Hippocampal formation (tissue), 2 donors: ENCODE measurements at places on chromosomes 3 and 15.

GRCh38 chr3:153038367-153038766 is 123.7 kb upstream of the RAP2B start:
- no peak for DNase-seq

DNA sequence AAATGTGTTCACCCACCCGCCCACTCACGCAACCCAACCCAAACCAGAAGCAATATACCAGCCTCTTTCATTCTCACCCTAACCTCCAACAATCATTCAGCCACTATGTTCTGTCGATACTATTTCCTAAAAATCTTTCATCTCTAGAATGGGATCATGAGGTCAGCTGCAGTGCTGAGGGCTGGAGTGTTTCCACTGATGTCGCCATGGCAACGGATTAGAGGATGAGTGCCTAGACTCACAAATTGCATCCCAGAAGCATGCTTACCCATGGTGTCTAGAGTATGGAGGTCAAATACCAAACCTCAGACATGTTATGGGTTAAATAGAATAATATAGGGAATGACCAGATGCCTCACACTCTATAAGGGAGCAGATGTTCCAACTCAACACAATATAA is 138.5 kb downstream of the GABRB3 start:
- DNase-seq: no peak

DNA sequence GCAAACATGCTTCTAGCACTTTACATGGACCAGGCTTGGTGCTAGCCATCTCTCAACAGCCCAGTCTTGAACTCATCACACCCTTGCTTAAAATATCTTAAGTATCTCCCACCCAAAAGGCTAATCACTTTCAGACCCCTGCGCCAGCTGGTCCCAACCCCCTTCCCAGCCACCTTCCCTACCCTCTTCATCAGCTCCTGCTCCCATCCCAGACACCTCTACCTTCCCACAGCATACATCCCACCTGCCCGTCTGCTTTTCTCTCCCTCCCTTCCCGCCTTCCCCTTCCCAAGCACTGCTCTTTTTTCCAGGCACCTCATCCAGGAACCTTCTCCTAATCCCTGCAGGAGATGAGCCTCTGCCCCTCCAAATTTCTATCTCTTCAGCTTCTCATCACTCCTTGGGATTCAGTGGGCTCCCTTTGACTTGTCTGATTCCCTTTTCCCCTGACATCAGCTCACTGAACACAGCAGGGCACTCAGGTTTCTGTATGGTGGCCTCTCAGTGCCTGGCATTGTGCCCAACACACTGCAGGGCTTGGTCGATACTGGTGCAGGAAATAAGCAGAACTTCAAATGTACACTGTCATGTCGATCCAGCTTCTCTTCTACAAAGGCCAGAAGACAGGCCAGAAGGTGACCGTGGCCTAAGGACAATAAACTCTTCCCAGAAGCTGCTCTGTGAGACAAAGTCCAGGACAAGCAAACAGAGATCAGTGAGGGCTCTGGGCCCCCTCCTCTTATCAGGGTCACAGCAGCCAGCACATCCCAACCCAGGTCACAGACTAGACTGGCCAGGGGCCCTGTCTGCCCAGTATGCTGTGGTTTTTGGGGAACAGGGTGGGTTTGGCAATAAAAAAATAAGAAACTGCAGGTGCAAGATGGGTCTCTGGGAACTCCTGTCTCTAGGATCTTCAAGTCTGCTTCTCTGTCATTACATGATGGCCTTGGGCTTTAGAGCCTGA is 2.2 kb upstream of the ITIH1 start:
- no peak for DNase-seq

DNA sequence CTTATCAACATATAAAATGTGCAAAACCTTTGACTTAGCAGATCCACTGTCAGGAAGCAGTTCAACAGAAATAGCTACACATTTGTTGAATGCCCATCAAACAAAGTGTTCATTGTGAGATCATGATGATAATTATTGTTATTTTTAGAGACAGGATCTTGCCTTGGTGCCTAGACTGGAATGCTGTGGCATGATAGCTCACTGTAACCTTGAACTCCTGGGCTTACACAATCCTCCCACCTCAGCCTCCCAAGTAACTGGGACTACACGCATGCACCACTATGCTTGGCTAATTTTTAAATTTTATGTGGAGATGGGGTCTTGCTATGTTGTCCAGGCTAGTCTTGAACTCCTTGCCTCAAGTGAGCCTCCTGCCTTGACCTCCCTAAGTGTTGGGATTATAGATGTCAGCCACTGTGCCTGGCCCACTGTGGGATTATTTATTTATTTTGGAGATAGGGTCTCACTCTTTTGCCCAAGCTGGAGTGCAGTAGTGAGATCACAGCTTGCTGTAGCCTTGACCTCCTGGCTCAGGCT is 8.8 kb downstream of the MAP2K5 start:
- DNase-seq: no peak

DNA sequence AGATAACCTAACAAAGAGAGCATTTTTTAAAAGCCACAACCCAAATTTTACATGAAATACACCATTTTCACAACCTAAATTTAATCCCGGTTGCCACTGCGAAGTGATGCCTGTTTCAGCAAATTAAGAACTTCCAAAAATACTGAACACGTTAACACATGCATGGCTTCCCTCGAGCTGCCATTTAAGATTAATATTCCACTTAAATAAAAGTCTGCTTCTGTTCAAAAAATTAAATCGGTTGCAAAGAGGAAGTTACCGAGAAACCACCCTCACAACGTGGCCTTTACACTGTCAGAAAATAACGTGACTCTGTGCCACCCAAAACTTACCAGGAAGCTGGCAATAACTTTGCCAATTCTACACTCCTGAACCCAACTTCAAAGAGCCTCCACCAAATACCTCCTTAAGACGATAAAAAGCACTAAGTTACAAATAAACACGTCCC is 1.2 kb downstream of the TBL1XR1 start:
- DNase-seq: no peak

DNA sequence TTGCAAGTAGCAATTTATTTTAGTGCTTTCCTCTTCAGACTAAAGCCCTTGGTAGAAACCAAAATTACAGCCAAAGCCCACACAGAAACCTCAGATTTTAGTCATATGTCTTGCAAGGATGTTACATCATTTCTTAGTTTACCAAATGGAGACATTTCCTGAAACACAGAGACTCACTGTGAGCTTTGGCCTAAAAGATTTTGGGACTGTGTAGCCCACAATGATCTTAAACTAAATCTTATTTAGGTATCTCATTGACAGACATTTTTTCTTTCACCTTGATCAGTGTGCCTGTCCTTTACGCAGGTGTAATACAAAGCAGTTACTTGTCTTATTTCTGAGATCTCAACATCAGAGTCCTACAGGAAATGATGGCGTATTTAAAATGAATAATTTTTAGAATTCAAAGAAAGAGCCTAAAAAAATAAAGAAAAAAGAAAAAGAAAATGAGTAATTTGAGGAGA is 27.8 kb upstream of the AP4E1 start:
- DNase-seq: no peak

DNA sequence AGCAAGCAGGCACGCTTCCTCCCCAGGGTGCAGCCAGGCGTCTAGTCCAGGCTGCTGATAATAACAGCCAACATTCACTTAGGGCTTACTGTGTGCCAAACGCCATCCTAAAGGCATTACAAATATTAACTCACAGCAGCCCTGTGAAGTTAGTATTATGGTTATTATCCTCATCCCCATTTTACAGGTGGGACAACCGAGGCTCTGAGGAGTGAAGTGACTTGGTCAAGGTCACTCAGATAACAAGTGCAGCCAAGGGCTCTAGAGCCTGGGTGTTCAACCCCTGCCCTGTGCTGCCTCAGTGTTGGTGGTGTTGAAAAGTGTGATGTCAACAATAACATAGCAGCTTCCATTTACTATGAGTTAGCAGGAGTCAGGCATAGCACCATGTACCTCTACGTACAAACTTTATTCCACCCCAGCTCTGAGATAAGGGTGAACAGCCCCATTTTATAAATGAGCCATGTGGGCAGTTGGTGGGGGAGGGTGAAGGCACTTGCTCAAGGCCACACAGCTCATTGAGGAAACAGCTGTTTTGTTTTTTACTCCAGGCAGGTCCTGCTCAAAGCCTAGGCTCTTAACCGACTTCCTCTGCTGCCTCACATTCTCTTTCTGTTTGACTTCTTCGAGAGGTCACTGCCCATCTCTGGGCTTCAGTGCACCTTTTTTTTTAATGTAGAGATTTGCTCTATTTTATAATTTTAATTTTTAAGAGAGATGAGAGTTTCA is 24.0 kb upstream of the TRH start:
- DNase-seq: no peak

- no peak for DNase-seq
These were observed 556 bp downstream of the ANKRD63 start for GRCh38 chr15:40282147-40282868.

DNA sequence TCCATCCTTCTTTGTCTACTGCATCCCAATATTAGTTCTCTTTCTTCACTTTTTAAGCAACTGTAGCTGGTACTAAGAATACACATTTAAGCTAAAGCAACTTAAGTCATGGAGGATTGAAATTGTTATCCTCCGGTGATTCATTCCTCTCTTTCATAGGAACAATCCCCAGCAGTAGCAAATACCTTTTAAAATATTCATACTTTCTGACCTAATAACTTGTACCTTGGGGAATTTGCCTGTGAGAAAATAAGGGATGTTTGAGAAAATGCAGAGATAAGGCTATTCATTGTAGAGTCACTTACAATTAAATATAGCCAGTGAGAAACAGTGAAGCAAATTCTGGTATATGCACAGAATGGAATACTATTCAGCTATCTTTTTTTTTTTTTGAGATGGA is 66.0 kb downstream of the VPS13C start:
- DNase-seq: no peak

DNA sequence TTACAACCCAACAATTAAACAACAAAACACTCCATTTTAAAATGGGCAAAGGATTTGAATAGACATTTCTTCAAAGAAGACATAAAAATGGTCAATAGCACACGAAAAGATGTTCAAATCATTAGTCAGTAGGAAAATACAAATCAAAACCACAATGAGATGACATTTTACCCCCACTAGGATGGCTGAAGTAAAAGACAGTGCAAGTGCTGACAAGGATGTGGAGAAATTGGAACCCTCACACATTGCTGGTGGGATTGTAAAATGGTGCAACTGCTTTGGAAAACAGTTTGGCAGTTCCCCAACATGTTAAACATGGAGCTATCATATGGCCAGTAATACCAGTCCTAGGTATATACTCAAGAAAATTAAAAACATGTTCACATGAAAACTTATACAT is 11.6 kb downstream of the GALNT15 start:
- DNase-seq: no peak

DNA sequence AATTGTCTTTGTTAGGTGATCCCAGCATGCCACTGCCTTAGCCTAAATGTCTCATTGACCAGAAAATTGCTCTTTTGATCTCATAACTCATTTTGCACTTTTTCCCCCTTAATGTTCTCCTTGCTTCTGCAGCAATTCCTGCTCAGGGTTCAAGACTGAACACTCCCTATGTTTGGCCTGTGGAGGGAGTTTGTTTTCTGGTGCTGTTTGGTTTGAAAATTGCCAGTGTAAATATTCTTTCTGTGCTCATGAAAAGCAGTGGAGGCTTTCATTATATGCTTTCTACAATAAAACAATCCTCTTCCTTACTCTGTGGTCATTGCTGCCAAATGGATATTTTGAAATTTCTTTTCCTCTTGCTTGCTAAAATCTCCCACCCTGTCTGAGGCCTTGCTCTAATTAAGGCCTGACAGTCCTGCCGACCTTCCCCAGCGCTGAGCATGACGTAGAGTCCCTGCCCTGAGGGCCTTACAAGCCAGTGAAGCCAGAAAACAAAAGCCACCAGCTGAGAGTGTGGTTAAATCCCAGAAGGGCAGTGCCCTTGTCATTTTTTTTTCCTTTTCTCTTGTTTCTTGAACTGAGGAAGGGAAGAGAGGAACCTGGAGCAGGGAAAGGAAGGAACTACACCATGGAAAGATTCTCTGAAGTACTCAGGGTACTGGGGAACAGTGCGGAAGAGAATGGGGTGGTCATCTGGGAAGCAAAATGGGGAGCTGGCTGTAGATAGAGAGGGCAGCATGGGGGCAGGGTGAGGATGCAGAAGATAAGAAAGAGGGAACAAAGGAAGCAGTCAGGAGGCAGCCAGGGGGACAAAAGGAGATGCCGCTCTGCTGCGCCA is 24.8 kb downstream of the ZBTB38 start:
- no peak for DNase-seq

DNA sequence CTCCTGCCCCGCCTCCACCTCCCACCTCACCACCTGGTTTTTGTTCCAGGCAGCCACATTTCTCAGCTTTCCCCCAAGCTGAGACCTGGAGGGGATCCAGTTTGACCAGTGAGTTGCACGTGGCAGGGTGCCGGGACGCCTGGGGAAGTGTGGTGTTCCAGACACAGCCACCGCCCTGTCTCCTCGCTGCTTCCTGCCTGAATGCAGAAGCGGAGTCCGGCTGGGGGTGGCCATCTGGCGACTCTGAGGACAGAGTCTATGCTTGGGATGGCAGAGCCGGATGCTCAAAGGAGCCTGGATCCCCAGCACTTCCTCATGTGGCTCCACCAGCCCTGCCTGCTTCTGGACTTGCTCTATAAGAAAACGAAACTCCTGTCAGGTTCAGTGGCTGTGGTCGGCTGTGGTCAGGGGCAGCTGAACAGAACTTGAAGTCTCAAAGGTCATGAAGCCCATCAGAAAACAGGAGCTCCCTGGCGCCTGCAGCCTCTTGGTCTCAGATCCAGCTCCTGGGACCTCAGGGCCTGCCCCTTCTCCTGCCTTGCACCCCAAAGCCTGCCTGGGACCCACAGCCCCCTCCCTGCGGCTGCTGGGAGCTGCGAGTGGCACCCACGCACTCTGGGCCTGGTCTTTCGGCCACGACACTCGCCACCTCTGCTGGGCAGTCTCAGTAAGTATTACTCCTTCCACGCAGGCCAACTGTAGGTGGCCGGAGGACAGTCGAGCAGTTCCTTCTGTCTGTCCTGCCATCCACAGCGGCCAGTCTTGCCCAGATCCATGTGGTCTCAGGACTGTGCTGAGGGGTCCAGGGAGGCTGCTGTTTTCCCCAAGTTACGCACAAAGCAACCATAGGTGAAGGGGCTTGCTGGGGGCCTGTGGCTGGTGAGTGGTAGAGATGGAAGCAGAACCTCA is 112.8 kb upstream of the MEF2A start:
- peak; percentile 63 for DNase-seq

GRCh38 chr15:26670116-26670515 is 102.8 kb downstream of the GABRB3 start:
- DNase-seq: no peak

DNA sequence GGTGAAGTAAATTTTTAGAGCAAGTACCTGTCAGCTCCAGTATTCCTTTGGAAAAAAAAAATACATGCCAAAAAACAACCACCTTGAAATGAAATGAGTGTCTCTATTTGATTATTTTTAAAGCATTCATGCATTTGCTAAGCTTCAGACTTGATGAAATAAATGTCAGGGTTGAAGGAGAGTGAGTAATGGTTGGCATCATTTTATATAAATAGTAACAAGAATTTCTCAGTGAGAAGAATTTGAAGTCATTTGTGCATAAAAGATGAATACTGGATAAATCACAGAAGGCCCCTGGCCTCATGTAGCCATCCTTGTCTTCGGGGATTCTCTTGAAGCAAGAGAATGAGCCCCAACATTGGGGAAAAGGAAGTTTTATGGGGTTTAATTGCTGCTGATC is 318.4 kb downstream of the LPP start:
- no peak for DNase-seq

GRCh38 chr3:9028134-9028533 is 64.9 kb upstream of the RAD18 start:
- peak; percentile 88 for DNase-seq

- no peak for DNase-seq
These were observed 299.1 kb upstream of the ROPN1 start for GRCh38 chr3:124291008-124291407.
